ENCODE measurements at places on chromosomes 3 and 15.

DNA sequence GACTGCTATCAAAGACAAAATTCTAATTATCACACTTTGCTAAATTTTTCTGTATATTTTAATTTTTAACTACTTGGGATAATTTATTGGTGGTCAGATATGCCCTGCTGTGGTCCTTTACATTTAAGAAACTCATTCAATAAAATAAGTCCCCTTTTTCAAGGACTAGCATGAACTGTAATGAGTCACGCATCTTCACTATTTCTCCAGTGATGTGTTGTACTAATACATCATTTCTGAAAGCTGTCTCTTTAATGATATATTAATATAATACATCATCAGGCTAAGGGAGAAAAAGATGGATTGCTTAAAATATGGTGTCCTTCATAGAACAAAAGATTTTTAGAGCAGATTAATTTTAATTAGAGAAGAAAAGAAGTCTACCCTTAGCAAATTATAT lies 901.4 kb downstream of the DIPK2A start:
- DNase-seq = no peak

DNA sequence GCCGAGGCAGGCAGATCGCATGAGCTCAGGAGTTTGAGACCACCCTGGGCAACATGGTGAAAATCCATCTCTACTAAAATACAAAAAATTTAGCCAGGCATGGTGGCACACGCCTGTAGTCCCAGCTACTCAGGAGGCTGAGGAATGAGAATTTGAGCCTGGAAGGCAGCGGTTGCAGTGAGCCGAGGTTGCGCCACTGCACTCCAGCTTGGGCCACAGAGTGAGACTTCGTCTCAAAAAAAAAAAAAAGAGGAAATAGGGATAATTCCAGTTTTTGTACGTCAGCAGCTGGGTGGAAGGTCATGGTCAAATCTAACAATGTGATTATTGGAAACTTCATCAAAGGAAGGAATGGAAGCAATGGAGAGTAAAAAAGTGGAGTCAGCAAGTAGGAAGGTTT lies 3.1 kb downstream of the CMC1 start:
- no peak for DNase-seq

DNA sequence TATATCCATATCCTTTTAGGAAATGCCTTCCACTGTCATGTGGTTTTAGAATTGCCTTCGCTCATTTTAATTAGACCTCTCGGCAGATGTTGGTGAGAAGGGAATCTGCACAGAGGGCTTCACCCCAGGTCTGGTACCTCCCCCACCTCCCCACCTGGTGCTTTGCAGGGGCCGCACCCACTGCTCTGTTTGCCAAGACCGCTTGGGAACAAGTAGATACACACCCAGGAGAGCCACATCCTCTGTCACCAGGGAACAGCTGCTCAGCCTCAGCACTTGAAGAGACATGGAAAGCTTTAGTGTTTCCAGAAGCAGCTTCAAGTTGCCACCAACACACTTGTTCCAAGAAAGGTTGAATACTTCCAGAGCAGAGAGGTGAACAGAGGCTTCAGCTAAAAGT lies 21.8 kb downstream of the LRRC31 start:
- no peak for DNase-seq

GRCh38 chr15:70200511-70201424 lies 103.1 kb upstream of the TLE3 start:
- DNase-seq = no peak

- DNase-seq = no peak
These were observed at the start of gene ROBO2 for GRCh38 chr3:77039606-77040171. TSS of gene ROBO2 (plus strand) at chr3:77040099. CDS start at chr3:77040786, 687 bp downstream.

DNA sequence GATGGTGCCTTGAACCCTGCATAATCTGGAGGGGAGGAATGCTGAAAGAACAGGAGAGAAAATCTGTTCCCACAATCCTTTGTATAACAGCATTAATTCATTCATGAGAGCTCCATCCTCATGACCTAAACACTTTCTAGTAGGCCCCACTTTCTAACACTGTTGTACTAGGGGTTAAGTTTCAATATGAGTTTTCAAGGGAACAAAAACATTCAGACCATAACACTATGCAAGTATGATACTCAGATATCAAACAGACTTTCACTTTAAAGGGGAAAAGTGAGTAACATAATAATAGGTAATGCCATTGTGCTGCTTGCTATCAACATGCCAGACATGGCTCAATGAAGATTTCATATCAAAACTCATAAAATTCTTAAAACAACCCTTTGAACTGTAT lies 32.4 kb upstream of the PLSCR2 start:
- no peak for DNase-seq

GRCh38 chr15:49320351-49320750 lies 102.7 kb upstream of the FGF7 start:
- no peak for DNase-seq

DNA sequence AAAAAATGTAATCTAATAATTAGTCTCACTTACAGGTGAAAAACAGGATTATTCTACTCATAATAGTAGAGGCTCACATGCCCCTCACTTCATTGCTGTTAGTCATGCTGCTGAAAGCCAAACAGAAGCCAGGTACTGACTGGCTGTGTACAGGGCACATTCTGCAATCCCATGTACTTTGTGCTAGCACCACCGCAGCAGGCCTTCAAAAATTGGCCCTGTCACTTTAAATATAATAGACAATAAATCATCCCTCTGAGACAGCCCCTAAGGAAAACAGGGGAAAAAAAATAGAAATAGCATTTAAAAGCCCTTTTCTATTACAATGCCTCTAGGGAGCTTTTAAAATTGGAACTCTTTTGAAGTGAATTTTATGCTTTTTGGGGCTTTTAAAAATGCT lies 723.8 kb downstream of the TUSC7 start:
- DNase-seq = no peak

- DNase-seq = no peak
These were observed 88.5 kb downstream of the XXYLT1 start for GRCh38 chr3:195182470-195182795.

- no peak for DNase-seq
These were observed 6.1 kb downstream of the MST1 start for GRCh38 chr3:49683162-49683561.

GRCh38 chr3:24100696-24101402 lies 155.8 kb downstream of the NR1D2 start:
- DNase-seq = no peak

DNA sequence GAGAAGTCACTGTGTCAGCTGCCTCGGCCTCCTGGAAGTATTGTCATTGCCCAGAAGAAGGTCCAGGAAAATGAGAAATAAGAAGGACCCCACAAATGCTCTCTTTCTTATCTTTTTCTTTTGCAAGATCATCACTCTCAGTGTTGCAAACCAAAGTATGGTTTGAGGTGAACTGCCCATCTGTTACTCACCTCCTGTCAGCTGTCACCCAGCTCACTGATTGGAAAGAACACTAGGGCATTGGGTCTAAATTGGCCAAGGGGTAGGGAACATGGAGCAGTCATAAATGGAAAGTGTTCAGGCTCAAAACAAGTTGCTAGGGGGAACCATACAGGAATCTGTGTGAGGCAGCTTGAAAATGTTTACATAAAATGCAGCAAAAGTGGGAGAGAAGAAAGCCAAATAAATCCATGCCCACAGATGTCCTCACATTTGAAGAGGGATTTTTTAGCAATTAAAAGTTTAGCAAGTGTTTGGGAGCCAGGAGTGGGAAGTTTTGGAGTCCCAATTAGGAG lies 431.2 kb upstream of the THBS1 start:
- no peak for DNase-seq

GRCh38 chr3:33900809-33901505 lies 102.5 kb downstream of the PDCD6IP start:
- DNase-seq = no peak

GRCh38 chr15:89898614-89899294 lies 5.0 kb upstream of the AP3S2 start:
- no peak for DNase-seq

DNA sequence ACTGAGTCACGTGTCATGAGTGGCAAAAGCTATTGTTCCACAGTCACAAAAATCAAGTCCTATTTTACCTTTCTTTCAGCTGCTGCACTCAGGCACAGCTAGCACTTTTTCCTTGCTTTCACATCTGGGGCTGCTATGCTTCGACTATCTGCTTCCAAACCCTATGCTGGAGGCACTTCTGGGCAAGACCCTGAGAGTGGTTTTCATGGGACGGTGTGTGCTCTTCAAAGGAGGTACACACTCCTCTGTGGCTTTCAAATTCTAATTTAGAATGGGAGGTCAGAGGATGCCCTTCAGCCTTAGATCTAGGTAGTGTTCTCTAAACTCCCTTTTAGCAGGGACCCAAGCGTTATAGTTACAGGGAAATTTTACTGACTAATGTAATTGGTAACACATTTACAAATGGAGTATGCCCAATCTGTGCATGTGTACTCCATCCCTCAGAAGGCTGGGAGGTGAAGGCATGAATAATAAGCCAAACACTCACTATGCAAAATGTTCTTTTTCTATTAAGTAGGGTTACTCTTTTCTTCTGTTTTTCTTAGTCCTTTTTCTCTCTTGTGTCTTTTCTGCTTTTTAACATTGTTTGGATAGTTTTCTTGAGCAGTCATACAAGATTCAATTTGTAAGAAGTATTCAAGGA lies 188.3 kb downstream of the LSAMP start:
- DNase-seq = no peak

- DNase-seq = no peak
These were observed at the start of gene CFAP44 for GRCh38 chr3:113441051-113441770. TSS of gene CFAP44 (minus strand) at chr3:113441493. CDS start at chr3:113433664, 7,829 bp downstream.

DNA sequence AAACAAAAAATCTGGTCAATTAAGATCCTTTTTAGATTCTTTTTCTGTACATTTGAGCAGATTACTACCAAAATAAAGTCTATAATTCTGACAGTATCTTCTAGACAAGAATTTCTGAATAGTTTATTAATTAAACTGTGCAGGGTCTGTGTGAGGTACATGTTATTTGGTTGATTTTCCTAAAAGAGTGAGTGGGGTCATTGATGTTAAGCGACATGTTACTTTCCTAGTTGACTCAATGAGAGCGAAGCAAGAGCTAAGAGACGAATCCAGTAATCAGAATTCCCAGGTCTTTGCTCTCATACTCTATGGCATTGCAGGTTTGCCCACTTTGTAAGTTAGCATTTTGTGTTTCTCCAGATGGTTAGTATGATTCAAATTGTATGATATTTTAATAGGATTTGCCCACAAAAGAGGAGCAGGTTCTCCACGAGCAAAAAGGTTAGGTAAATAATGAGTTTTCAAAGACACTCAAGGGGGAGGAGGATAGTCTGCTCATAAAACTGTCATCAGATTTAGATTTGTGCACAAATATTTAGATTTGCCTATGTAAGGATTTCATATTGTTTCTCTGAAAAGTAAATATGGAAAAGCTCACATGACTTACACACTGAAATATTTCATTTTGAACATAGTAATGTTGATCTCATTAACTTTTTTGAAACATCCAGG lies 217.2 kb upstream of the CGNL1 start:
- no peak for DNase-seq

- no peak for DNase-seq
These were observed 298.6 kb upstream of the ICE2 start for GRCh38 chr15:60777558-60777957.

- DNase-seq = no peak
These were observed 15.3 kb downstream of the TNK2 start for GRCh38 chr3:195893044-195893395.

DNA sequence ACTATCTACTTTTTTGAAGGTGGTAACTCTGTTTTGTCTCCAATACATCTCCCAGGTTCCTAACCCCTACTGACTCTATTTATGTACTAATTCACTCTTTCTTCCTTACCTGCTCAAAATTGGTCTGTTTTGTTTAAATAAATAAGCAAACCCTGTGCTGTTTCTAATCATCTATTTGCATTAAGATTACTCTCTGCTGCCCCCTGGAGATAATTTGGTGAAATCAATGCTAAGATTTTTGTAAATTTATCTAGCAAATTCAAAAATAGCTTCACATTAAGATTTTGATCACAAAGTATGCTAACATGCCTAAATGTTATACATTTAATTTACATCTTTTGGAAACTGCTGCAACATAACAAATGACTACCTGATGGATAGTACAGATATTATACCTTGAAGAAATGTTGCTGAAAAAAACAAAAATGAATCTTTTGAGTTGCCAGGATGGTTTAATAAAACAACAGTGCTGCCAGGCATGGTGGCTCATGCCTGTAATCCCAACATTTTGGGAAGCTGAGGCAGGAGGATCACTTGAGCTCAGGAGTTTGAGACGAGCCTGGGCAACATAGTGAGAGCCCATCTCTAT lies 4.4 kb upstream of the CD200R1 start:
- DNase-seq = no peak

DNA sequence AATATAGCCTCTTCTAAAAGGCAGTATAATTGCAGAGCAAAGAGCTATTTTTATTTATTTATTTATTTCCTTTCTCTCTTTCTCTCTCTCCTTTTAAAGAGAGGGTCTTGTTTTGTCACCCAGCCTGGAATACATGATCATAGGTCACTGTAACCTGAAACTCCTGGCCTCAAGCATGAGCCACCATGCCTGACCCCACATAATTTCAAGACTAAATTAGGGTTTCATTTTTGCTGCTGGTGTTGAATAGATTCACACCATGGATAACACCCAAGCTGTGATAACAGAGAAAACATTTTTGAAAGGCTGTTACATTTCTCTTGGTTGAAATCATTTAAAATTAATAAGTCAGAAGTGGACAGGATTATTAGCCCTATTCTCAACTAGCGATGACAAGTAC lies 131.6 kb downstream of the LEKR1 start:
- no peak for DNase-seq

- DNase-seq = no peak
These were observed 56.5 kb downstream of the LRRC28 start for GRCh38 chr15:99307735-99308134.

GRCh38 chr3:163622384-163622783 lies 1455.9 kb downstream of the SI start:
- DNase-seq = no peak

GRCh38 chr3:42980909-42981308 lies 1.8 kb downstream of the GASK1A start:
- DNase-seq = no peak

- no peak for DNase-seq
These were observed 139.7 kb upstream of the CPNE4 start for GRCh38 chr3:132174500-132174899.

GRCh38 chr3:56918111-56918568 lies 116.4 kb upstream of the ARHGEF3 start:
- DNase-seq = peak; percentile 51

GRCh38 chr15:98387866-98388265 lies 260.5 kb upstream of the IGF1R start:
- DNase-seq = no peak

- DNase-seq = no peak
These were observed 39.8 kb upstream of the SGO1 start for GRCh38 chr3:20225769-20226168.
